Renal cortical epithelial cell (primary cell): ENCODE measurements at places on chromosomes 5 and 9.

DNA sequence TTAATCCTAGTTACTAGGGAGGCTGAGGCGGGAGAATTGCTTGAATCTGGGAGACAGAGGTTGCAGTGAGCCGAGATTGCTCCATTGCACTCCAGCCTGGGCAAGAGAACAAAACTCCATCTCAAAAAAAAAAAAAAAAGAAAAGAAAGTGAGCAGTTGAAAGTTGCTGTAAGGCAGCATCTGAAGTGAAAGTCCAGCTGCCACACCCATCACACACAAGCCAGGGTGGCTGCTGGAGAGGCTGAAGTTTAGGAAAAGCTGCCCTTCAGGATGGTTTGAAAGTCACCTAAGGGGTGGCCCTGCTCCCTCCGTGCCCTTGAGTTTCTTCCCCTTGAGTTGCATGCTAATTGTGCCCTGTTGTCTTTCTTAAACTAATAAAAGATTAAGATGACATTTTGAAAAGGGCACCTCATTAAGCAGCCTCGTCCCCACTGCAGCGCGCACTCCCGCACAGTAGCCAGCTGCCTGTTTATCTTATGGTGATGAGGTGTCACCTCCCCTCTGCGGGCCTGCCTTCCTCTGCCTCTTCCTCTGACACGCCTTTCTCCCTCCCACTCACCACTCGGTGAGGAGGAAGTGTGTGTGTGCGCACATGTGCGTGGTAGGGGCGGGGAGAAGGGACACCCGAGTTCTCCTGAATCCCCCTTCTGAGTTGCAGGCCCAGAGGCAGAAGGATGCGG lies 104.2 kb upstream of the PANK3 start:
- DNase-seq, result no peak

DNA sequence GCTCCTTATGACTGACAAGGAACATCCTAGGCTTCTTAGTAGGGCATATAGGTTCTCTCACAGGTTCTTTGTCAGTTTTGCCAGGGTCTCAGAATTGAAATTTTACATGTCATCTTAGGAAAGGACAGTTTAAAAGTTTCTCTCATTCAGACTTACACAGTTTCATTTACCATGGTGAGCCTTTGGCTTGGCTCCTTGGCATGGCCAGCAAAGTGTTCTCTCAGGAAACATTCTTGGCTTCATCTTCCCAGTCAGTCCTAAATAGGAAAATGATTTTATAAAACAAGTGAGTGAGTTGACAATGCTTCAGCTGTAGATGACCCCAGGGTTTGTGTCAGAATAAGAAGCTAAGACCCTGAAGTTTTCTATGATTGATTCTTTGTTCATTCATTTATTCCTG lies 191.6 kb downstream of the PCSK5 start:
- no peak for DNase-seq

DNA sequence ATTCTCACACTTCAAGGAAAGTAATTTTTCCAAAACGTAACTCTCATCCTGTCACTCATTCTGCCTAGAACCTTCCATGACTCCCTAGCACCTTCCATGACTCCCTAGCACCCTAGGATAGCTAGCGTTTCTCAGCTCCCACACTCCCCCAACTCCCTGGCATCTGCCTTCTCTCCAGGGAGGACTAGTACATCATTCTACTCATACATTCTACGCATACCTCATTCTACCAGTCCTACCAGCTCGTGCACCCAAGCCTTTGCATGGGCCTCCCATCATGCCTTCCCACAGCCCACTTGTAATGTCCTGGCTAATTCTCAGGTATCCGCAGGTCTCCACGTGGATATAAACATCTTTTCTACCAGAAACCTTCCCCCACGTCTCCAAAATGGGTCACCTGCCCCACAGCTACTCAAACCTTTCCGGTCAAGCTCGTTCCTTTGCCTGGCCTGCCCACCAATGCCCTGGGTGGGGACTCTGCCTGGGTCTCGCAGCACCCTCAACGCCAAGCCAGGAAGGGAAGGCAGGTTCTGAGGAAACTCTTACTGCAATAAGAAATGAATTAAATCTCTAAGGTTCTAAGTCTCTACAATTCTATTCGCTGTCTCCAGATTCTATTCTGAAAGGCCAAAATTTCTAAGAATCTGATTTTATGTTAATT lies 930 bp downstream of the ANKS6 start:
- DNase-seq, result no peak

- DNase-seq, result peak; percentile 62
Measured at GRCh38 chr5:54844905-54845566, 140.4 kb downstream of the ESM1 start.

DNA sequence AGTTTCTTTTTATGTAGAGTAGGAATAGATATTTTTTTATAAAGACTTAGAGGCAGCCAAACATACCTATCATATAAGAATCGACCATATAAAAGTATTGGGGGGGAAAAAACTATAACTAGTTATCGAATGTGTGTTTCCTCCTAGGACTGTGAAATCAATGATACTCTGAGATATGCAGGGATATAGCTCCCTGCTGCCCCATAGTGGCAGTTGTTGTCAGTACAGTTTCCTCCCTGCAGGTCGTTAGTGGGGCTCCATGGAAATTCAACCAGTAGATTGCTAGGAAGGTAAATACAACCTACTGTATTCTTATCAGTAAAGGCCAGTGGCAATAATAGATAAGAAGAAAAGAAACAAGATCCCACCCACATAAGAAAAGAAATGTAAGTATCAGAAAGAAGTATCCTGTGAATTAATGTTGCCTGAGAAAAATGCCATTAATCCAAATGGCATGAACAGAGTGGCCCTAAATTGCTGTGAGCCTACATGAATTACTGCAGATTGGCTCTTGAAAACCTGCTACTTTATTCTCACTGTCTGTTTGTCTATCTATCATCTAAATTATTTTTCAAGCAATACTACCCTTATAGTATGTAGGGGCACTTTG lies 136.9 kb upstream of the FBN2 start:
- DNase-seq, result peak; percentile 24

DNA sequence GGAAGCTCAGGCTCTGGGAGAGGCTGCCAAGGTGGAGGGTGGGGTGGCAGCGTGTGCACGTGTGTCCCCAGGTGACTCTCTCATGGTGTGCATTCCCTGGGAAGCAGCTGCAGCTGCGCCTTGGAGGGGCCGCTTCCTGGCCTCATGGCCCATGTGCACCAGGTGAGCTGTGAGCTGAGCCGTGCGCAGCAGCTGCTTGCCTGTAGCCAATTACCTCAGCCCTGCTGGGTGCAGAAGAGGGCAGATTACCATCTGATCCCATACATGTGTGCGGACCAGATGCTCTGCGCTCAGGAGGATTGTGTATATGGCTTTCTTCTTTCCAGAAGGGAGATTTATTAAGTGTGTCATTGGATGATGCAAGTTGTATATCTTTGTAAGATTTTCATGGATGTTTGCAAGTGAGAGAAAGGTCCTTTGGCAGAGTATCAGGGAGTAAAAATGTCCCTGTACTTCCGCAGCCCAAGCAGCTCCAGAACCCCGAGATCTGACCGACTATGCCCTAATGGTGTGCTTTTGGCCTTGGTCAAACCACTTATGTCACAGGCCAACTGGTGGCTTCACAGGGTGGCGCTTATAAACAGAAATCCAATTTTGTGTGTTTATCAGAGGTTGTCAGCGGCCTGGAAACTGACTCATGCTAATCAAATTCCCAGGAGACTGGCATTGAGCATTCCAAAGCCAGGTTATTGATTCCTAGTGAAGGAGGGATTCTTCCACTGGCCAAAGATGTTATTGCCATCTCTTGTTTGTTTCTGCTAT lies 229.3 kb downstream of the GOLPH3 start:
- no peak for DNase-seq

DNA sequence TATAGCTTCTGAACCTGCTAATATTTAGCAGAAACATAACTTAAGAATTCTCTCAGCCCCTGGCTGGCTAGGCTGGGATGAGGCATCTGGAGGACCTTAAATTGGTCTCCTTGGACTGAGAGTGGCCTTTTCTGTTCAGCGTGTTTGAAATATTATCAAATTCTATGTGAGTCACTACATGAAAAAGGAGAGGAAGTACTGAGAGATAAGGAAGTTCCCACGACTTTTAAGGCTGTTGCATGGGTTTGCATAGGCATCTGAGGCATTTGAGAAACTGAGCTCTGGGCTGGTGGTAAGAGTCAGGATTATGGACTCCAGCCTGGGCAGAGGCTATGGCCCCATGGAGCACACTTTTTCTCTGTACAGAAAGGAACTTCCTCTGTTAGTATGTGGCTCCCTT lies 816.2 kb upstream of the GRAMD2B start:
- DNase-seq, result no peak
